Hindlimb muscle (tissue), 1 donor: ENCODE measurements at places on chromosomes 3 and 15. TPM values are rescaled to one million over a fixed set of nuclear protein-coding genes. Genes with fewer than 3 reads are reported as not detected.

The IL16 gene
- polyA plus RNA-seq = 9.1 TPM

The DAZL gene
- not detected for polyA plus RNA-seq

The LMAN1L gene
- polyA plus RNA-seq = not detected

The SLC30A4 gene
- 5.0 TPM for polyA plus RNA-seq

The PLSCR2 gene
- polyA plus RNA-seq = not detected

The ANKRD34C gene
- polyA plus RNA-seq = 0.04 TPM

The GOLGA8Q gene
- 0.81 TPM for polyA plus RNA-seq

The MESP1 gene
- polyA plus RNA-seq = 1.3 TPM

The GOLGA8O gene
- polyA plus RNA-seq = 0.48 TPM

The EFCC1 gene
- 1.2 TPM for polyA plus RNA-seq

- peak; percentile 61 for DNase-seq
These were observed 1089.8 kb downstream of the ROBO2 start for GRCh38 chr3:78129707-78130106.

GRCh38 chr3:109098079-109098644 is 19.8 kb downstream of the MORC1 start:
- no peak for DNase-seq

GRCh38 chr15:61474796-61475195 is 245.7 kb upstream of the RORA start:
- DNase-seq = no peak

DNA sequence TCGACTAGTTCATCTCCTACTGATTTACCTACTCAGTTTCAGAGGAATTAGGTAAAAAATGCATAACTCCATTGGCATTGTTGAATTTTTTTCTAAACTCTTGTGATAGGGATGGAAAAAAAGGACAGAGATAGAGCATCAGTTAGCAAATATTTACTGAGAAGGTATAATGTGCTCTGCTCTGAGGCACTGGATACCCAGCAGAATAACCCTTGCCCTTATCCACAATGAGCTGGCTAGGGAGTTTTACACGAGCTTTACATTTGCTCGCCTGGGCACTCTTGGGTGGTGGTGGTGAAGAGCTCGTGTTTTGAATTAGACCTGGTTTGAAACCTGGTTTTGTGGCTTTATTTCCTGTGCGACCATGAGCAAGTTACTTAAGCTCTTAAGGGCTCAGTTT is 149.6 kb downstream of the RORA start:
- no peak for DNase-seq

DNA sequence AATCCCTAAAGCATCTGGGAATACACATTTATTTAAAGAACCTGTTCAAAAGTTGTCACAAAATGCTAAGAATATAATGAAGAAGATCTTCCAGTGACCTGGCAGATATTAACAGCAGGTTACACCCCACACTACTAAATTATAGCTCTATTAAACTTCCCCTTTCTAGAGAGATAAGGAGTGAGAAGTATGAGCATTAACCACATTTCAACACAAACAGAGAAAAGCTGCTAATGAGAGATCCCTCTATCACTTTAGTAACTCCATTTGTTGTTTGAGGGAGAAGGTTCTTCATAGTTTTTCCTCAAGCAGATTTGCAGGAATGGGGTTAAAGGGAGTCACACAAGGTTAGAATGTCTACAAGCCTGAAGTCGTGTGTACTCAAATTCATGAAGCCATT is 3.6 kb downstream of the COL8A1 start:
- DNase-seq = no peak

DNA sequence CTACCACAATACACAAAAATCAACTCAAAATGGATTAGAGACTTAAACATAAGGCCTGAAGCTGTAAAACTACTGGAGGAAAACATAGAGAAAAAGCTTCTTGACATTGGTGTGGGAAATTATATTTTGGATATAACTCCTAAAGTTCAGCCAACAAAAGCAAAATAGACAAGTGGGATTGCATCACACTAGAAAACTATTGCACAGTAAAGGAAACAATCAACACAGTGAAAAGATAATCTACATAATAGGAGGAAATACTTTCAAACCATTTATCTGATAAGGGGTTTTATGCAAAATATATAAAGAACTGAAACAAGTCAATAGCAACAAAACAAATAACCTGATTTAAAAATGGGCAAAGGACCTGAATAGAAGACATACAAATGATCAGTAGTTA is 37.6 kb upstream of the TP63 start:
- DNase-seq = no peak

- no peak for DNase-seq
These were observed 103.5 kb downstream of the MITF start for GRCh38 chr3:69842789-69843188.

GRCh38 chr3:32571192-32571485 is 481 bp upstream of the DYNC1LI1 start:
- no peak for DNase-seq

DNA sequence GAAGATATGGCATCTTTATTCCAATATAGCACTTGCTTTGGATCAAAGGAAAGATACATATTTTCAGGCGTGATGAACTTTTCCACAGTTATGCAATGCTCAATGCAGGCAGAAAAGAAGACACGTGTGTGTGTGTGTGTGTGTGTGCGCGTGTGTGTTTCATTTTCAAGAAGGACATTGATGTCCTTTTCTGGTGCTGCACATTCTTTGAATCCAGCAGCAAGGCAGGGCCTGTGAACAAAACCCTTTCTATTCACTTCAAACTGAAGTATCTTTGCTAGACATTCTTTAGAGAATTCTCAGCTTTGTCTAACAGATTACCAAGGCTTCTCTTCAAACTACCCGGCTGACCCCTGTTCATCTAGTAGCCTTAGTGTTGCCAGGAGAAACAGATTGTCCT is 124.6 kb downstream of the CD47 start:
- DNase-seq = no peak

- no peak for DNase-seq
These were observed 240.4 kb downstream of the PDZRN3 start for GRCh38 chr3:73384091-73384906.

GRCh38 chr3:180306691-180307090 is 270.0 kb upstream of the PEX5L start:
- no peak for DNase-seq

DNA sequence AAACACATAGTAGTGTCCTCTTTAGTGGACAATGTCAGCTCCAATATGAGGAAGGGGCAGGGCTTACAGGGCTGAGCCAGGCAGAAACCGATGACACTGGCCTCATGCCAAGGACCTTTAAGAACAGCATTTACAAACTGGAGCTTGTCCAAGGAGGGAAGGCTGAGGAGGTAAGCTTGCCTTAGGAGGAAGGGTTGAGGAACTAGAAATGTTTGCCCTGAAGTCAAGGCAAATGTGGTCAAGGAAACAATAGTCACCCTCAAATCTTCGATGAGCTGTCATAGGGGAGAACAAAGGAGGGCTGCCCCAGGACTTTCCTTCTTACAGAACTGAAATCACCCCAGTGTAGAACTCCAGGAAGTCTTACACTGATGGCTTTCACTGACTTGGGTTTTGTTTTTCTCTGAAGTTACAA is 136.4 kb downstream of the LIPC start:
- DNase-seq = peak; percentile 42

DNA sequence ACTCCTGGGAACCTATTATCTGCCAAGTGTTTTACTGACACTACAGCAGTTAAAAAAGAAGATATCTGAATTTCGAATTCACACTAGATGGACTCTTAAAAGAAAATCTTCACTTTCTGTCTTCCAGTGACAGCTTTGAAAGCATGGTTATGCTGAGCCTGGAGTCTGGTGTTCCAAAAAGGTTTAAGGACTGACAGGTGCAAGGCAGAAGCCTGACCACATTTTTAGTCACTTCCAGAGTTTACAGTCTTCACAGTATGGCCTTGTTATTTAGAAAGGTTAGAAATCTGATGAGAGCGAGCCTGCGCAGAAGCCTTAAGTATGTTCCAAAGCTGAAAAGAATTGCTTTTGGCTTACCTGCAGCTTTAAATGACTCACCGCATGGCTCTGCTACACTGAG is 59.9 kb downstream of the ETV5 start:
- DNase-seq = no peak

DNA sequence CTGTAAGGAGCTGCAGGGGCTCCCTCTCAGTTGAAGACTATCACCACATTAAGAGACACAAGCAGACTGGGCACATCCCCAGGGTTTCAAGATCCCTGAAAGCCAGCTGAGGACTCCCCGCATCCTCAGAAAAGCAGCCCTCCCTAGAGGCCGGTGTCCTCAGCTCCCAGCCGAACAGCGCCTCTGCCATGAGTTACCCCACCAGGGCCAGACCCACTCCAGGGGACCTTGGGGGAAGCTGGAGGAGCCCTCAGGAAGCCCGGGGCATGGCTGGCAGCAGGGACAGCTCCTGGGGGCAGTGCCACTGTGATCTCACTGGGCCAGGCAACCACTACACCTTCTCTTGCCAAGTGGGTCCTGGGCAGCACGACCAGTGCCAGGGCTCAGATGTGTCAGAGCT is 8.1 kb downstream of the KLF15 start:
- DNase-seq = no peak

GRCh38 chr15:32119694-32120330 is 89.5 kb downstream of the CHRNA7 start:
- DNase-seq = no peak

GRCh38 chr3:101854608-101855304 is 5.4 kb downstream of the NFKBIZ start:
- no peak for DNase-seq

DNA sequence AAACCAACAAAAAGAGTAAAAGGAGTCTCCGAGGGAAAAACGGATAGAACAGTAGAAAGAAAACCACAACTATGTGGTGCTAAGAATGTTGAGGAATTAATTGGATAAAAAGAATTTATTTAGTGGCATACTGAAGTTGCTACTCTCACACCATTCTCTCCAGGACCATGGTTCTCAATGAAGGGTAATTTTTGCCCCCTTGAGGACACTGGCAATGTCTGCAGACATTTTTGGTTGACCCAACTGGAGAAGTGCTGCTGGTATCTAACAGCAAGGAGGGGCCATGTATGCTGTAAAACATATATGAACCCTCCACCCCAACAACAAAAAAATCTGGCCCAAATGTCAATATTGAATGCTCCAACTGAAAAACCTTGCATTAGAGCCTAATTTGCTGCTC is 85.9 kb upstream of the CSPG5 start:
- DNase-seq = no peak
